Cardiac muscle cell (in vitro differentiated cells and primary cell): ENCODE measurements at places on chromosomes 1 and 21.

- no peak overlapping the region for H3K27ac ChIP-seq
- no peaks in the 10 kb centered on the region for H3K4me1 ChIP-seq
- no peak overlapping the region for H3K4me3 ChIP-seq
- DNase-seq = no peak
- no peaks in the 10 kb centered on the region for H3K36me3 ChIP-seq
These were observed 260.3 kb upstream of the PLD5 start for GRCh38 chr1:242784807-242785206.

- no peaks in the 10 kb centered on the region for H3K36me3 ChIP-seq
- no peaks in the 10 kb centered on the region for H3K27me3 ChIP-seq
- H3K4me1 ChIP-seq = no peaks in the 10 kb centered on the region
- H3K27ac ChIP-seq = no peak overlapping the region
These were observed 168.8 kb upstream of the L1TD1 start for GRCh38 chr1:62025892-62026291.

DNA sequence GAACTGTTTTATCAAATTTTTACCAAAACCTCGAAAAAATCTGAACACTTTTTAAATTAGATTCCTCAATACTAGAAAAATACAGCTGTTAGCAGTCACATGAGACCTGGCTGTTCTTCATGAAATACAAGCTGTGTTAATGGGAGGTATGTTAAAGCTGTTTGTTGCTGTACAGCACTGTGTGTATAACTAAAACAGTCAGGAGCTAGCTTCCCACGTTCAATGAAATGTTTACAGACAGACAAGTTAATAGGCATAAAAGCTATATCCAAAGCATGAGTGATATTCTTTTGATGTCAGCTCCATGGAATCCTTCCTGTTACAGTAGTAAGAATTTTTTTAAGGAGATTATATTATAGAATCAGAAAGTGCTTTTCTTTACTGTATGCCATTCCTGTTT lies 223.2 kb upstream of the FOXD3 start:
- H3K36me3 ChIP-seq = no peaks in the 10 kb centered on the region

- no peak overlapping the region for H3K27ac ChIP-seq
- no peaks in the 10 kb centered on the region for H3K36me3 ChIP-seq
- no peak overlapping the region for H3K4me3 ChIP-seq
- H3K27me3 ChIP-seq = no peaks in the 10 kb centered on the region
- no peaks in the 10 kb centered on the region for H3K4me1 ChIP-seq
- no peak for DNase-seq
These were observed 90.7 kb downstream of the SCCPDH start for GRCh38 chr1:246814890-246815289.

GRCh38 chr1:209761011-209761635 lies 5.3 kb downstream of the TRAF3IP3 start:
- no peaks in the 10 kb centered on the region for H3K36me3 ChIP-seq
- H3K27ac ChIP-seq = no peak overlapping the region
- peaks cover 5% of the 10 kb centered on the region for H3K4me1 ChIP-seq
- DNase-seq = peak; percentile 15

GRCh38 chr21:32237021-32237420 lies 41.8 kb downstream of the MIS18A start:
- no peak overlapping the region for H3K27ac ChIP-seq
- no peak overlapping the region for H3K4me3 ChIP-seq
- H3K27me3 ChIP-seq = no peaks in the 10 kb centered on the region
- H3K4me1 ChIP-seq = no peaks in the 10 kb centered on the region
- H3K36me3 ChIP-seq = no peaks in the 10 kb centered on the region

- no peak overlapping the region for H3K4me3 ChIP-seq
- peaks cover 4% of the 10 kb centered on the region for H3K4me1 ChIP-seq
- no peak for DNase-seq
- H3K27ac ChIP-seq = no peak overlapping the region
These were observed 231.0 kb upstream of the JUN start for GRCh38 chr1:59014827-59015226.

DNA sequence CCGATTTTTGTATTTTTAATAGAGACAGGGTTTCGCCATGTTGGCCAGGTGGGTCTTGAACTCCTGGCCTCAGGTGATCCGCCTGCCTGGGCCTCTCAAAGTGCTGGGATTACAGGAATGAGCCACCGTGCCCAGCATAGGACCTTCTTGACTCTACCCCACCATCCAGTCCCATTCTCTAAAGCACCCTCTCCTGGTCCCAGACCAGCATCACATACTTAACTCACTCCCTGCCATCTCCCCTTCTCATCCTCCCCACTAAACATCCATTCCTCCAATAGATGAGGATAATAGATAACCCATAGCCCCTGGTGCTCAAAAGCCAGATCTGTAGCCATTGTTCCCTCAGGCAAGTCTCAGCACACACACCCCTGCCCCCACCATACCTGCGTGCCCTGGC lies 2.1 kb downstream of the ENTREP3 start:
- H3K27me3 ChIP-seq = no peaks in the 10 kb centered on the region
- H3K27ac ChIP-seq = peak overlapping the region; percentile 54
- H3K36me3 ChIP-seq = peaks cover 5% of the 10 kb centered on the region
- H3K4me3 ChIP-seq = no peak overlapping the region
- DNase-seq = no peak
- H3K4me1 ChIP-seq = peaks cover 30% of the 10 kb centered on the region

GRCh38 chr1:186626356-186626932 lies 53.8 kb downstream of the PTGS2 start:
- no peak overlapping the region for H3K4me3 ChIP-seq
- peaks cover 7% of the 10 kb centered on the region for H3K4me1 ChIP-seq
- DNase-seq = peak; percentile 53
- H3K27me3 ChIP-seq = no peaks in the 10 kb centered on the region
- H3K27ac ChIP-seq = no peak overlapping the region
- no peaks in the 10 kb centered on the region for H3K36me3 ChIP-seq

GRCh38 chr1:163796394-163796821 lies 474.7 kb downstream of the NUF2 start:
- DNase-seq = no peak
- no peaks in the 10 kb centered on the region for H3K36me3 ChIP-seq
- H3K4me3 ChIP-seq = no peak overlapping the region
- H3K27ac ChIP-seq = no peak overlapping the region
- no peaks in the 10 kb centered on the region for H3K27me3 ChIP-seq
- H3K4me1 ChIP-seq = no peaks in the 10 kb centered on the region

DNA sequence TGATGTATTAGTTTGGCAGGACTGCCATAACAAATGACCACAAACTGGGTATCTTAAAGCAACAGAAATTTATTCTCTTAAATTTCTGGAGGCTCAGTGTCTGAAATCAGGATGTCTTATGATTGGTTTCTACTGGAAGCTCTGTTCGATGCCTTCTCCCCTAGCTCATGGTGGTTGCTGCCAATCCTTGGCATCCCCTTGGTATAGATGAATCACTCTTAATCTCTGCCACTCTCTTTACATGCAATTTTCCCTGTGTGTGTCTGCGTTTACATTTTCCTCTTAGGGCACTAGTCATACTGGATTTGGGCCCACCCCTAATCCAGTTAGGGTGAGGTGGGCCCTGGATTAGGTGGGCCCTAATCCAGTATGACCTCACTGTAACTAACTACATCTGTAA lies 54.7 kb upstream of the MPC2 start:
- peak overlapping the region; percentile 16 for H3K27ac ChIP-seq
- DNase-seq = no peak
- no peaks in the 10 kb centered on the region for H3K27me3 ChIP-seq

- H3K27ac ChIP-seq = no peak overlapping the region
- peak; percentile 34 for DNase-seq
- no peaks in the 10 kb centered on the region for H3K36me3 ChIP-seq
- no peak overlapping the region for H3K4me3 ChIP-seq
- no peaks in the 10 kb centered on the region for H3K27me3 ChIP-seq
- no peaks in the 10 kb centered on the region for H3K4me1 ChIP-seq
These were observed 41.4 kb downstream of the ANP32E start for GRCh38 chr1:150194381-150195031.

DNA sequence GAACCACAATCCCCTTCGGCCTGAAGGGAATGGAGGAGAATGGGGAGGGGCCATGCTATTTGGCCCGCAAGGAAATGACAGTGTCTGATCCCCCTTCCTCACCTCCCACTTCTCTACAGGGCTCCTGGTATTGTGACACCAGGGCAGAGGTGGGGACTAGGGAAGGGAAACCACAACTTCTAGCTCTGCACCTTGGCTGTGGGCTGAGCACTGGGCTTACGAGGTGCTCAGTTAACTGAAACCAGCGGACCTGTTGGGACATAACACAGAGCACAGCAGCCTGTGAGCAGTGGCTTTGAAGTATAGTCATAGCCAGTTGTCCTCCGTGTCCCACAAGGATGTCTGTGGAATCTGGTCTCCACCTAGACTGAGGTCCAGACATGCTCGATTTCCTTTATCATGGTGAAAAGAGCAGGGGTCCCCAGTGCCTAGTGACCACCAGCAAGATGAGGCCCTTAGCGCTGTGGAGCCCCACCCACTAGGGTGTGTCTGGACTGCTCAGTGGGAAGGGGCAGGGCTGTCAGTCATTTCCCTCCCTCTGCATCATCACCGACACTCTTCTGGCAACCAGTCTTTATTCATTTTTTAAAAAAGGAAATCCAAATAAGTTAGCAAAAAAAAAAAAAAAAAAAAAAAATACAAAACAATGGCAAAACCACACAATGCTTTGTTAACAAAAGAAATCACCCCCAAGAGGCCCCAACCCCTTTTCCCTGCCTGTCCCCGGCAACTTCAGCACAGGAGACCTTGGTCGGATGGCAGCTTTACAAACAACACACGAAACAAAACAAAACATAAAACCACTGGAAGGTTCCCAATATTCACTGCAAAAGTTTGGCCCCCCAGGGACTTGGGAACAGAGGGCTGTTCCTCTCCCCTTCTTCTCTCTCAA lies 3.0 kb downstream of the MYOG start:
- peaks cover 24% of the 10 kb centered on the region for H3K4me1 ChIP-seq
- no peak overlapping the region for H3K27ac ChIP-seq
- H3K36me3 ChIP-seq = no peaks in the 10 kb centered on the region
- H3K4me3 ChIP-seq = no peak overlapping the region
- no peaks in the 10 kb centered on the region for H3K27me3 ChIP-seq
- DNase-seq = no peak

DNA sequence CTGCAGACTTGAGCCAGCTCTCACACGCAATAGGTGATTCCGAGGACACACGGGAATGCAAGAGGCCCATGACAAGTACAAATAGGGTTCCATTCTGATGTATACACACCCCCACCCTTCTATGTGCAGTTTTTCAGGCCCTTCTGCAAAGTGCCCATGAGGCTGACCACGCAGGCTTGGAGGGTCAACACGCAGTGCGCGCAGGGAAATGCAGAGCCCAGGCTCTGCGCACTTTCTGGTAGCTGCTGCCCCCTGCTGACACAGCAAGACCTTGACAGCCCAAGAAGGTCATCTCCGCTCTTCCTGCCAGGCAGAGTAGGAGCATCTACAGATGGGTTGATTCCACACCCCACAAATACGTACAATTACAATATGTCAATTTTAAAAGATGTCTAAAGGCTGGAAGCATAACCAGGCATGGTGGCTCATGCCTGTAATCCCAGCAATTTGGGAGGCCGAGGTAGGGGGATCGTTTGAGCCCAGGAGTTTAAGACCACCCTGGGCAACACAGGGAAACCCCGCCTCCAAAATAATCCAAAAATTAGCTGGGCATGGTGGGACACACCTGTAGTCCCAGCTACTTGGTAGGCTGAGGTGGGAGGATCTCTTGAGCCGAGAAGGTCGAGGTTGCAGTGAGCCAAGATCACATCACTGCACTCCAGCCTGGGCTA lies 18.5 kb downstream of the SH3BP5L start:
- no peaks in the 10 kb centered on the region for H3K36me3 ChIP-seq
- DNase-seq = peak; percentile 62
- no peaks in the 10 kb centered on the region for H3K27me3 ChIP-seq
- no peak overlapping the region for H3K4me3 ChIP-seq

DNA sequence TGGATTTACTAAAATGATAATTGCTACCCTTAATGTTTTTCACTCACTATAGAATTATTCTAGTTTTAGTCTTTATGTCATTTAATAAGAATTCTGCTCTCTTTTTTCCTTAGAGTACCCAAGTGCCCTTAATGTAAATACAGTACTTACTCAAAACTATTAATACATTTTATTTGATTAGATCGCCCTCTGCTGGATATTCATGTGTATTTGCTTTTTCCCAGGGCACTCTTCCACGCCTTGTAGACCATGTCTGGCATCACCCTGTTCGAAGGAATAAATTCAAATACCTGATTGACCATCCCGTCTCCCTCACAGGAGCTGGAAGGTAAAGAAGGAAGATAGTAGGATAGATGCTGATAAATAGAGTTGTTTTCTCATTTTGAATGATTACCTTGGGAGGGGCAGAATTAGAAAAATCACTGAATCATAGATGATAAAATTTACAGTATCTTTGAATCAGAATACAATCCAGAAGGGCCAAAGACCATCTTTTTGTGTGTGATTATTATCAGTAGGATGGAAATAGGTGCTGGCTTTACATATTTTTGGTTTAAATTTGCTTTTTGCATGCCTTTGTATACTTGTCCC lies 4.1 kb downstream of the AXDND1 start:
- no peaks in the 10 kb centered on the region for H3K27me3 ChIP-seq
- no peak overlapping the region for H3K4me3 ChIP-seq
- H3K4me1 ChIP-seq = no peaks in the 10 kb centered on the region
- peak; percentile 81 for DNase-seq
- no peak overlapping the region for H3K27ac ChIP-seq

GRCh38 chr1:229557913-229558414 lies 543 bp downstream of the ABCB10 start:
- H3K4me3 ChIP-seq = peak overlapping the region; percentile 90
- H3K27ac ChIP-seq = peak overlapping the region; percentile 92
- peak; percentile 24 for DNase-seq

- no peak for DNase-seq
- H3K4me3 ChIP-seq = no peak overlapping the region
- H3K27me3 ChIP-seq = no peaks in the 10 kb centered on the region
- no peaks in the 10 kb centered on the region for H3K36me3 ChIP-seq
- no peak overlapping the region for H3K27ac ChIP-seq
- no peaks in the 10 kb centered on the region for H3K4me1 ChIP-seq
These were observed 31.1 kb downstream of the CD55 start for GRCh38 chr1:207352554-207352953.

GRCh38 chr1:167797015-167797414 lies 75.2 kb downstream of the MPZL1 start:
- no peaks in the 10 kb centered on the region for H3K27me3 ChIP-seq
- no peak overlapping the region for H3K4me3 ChIP-seq
- peaks cover 17% of the 10 kb centered on the region for H3K4me1 ChIP-seq
- peak; percentile 99 for DNase-seq
- H3K27ac ChIP-seq = peak overlapping the region; percentile 82

- H3K27me3 ChIP-seq = no peaks in the 10 kb centered on the region
- no peak overlapping the region for H3K27ac ChIP-seq
- no peaks in the 10 kb centered on the region for H3K4me1 ChIP-seq
- DNase-seq = no peak
- H3K36me3 ChIP-seq = no peaks in the 10 kb centered on the region
These were observed 61.5 kb downstream of the EIF4G3 start for GRCh38 chr1:21115098-21115760.

GRCh38 chr1:5427026-5427613 lies 565.1 kb downstream of the NPHP4 start:
- no peak overlapping the region for H3K4me3 ChIP-seq
- H3K27ac ChIP-seq = no peak overlapping the region
- DNase-seq = no peak
- H3K4me1 ChIP-seq = no peaks in the 10 kb centered on the region

GRCh38 chr1:109783436-109783835 lies 19.7 kb upstream of the EPS8L3 start:
- H3K4me3 ChIP-seq = no peak overlapping the region
- peak; percentile 45 for DNase-seq
- H3K27ac ChIP-seq = peak overlapping the region; percentile 58
- H3K36me3 ChIP-seq = no peaks in the 10 kb centered on the region
- peaks cover 36% of the 10 kb centered on the region for H3K4me1 ChIP-seq
- no peaks in the 10 kb centered on the region for H3K27me3 ChIP-seq
